ENCODE measurements at places on chromosomes 11 and 22.

DNA sequence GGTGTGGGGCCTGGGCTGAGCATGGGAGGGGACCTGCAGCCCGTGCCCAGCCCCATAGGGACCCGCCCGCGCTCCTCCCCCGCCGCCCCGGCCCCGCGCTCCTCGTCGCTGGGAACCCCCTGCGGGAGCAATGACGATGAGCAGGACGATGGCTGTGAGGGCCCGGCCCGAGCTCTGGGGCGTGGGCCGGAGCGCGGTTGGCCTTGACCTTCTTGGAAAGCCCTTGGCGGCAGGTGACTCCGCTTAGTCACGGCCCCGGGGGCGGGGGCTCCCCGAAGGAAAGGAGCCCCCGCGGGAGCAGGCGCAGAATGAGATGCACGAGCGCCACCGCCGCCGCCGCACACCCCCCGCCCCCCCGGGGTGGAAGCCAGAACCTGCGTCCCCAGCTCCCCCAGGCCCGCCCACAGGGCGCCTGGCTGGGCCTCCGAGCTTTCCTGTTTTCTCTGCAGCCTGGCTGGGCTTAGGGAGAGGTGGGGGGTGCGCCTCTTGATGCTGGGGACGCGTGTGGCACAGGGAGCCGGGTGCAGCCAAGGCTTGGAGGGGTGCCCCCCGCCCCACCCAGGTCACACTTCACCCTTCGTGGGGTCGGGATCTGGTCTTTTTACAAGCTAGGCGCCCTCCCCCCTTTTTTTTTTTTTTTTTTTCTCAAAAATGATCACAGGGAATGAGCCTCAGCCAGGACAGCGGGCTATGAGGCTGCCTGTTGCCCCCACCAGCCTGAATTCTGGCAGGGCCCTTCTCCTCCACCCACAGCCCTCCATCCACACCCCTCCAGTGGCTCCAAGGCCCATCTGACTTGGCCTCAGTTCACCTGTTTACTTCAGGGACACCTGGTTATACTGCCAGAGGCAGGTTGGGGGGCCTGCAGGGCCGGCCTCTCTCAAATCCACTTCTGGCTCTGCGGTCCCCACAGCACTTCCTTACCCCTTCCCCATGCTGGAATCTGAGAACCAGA is 17.9 kb downstream of the CRELD2 start:
- DNase-seq, result peak; percentile 93

- no peak for DNase-seq
These were observed 18.4 kb upstream of the OR4C5 start for GRCh38 chr11:48384670-48385069.

GRCh38 chr11:10409207-10409661 is 45.8 kb upstream of the AMPD3 start:
- no peak for DNase-seq

DNA sequence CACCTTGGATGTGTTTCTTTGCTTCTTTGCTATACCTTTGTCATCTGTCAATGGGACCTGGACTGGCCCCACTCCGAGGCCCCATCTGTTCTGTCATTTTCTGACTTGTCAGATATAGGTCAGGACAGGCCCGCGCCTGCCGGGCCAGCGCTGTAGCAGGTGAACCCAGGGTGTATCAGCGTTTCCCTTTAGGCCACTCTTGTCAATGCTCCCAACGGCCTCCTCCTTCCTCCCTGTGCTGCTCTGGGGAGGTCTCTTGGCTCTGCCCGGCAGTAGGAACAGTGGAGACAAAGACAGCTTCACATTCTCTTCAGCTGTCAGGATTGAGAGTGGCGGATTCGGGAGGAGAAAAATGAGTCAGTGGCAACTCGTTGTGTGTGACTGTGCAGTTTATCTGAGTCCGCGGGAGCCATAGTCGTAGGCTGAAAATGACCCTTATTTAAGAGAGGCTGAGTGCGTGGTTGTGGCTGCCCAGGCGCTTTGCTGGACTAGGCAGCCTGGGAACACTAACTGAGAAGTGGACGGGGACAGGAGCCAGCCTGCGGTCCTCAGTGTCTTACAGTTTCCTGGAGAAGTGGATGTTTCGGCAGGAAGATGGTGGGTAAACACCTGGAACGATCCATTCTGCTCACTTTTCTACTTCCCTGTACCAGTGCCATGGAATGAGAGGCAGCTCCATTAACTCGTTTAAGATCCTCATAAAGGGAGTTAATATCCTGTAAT is 102.3 kb downstream of the PRR5L start:
- no peak for DNase-seq

DNA sequence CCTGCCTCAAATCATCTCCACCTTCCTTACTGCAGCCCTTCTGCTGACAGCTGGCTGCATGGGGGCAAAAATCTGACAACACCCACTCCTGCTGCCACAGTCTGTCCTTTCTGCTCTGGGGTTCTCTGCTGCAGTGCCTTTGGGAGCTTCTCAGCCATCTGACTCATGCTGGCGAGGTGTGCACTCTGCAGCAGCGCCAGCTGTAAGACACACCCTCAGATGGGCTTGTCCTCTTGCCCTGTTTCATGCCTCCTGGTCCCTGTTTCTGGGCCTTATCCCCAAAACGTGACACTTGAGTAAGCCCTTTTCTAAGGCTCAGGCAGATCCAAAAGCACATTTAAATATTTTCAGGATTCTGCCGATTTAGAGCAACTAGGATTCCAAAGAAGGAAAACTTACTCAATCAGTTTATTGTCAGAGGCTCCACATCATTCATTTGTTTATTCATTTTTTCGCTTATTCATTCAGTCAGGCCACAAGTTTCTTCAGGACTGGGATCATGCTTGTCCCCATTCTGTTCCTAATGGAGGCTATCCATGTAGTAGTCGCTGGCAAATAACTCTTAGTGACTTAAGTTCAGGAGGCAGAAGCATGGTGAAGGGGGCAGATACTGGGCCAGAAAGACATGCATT is 60.2 kb downstream of the SMIM38 start:
- no peak for DNase-seq

DNA sequence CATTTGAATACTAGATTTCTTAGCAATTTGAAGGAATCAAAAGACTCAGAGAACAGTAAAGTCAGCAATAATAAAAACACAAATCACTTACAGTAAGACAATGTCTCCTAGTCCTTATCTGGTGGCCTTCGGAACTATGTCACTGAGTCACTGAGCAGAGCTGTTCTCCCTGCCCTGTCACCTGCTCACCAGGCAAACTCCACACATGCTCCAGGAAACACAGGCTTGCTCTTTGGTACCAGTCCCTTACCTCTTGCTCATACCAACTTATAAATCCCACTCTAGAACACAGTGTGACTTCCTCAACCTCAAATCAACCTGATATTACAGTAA is 81.1 kb upstream of the CHRM4 start:
- DNase-seq, result no peak

DNA sequence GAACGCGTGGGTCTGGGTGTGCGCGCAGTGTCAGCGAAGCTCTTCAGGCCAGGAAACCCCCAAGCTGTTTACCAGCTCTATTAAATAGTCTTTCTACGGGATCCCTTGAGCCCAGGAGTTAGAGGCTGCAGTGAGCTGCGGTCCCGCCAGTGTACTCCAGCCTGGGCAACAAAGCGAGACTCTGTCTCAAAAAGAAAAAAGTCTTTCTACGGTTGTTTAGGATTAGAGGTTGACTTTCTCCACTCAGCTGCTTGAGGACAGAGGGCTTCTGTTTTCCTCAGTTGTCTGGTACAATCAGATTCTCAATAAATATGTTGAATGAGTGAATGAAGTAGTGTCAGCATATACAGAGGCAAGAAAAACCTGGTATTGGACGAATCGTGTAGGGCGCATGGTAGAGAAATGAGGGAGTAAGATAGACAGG is 619 bp downstream of the SART1 start:
- no peak for DNase-seq

DNA sequence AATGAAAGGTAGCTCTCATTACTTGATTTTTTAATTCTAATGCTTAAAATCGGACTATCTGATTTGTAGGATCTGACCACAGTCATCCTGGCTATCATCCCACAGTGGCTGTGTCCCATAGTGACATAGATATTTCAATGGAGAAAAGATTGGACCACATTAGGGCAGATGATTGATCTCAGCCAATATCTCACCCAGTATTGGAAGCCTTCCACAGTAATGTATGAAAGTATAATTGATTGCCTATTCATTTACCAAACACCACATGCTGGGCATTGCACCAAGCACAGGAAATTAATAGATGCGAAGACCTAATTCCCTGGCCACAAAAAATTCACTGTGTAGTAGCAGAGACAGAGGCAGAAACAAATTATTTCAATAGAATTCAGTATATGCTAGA is 37.6 kb downstream of the FZD4 start:
- no peak for DNase-seq

DNA sequence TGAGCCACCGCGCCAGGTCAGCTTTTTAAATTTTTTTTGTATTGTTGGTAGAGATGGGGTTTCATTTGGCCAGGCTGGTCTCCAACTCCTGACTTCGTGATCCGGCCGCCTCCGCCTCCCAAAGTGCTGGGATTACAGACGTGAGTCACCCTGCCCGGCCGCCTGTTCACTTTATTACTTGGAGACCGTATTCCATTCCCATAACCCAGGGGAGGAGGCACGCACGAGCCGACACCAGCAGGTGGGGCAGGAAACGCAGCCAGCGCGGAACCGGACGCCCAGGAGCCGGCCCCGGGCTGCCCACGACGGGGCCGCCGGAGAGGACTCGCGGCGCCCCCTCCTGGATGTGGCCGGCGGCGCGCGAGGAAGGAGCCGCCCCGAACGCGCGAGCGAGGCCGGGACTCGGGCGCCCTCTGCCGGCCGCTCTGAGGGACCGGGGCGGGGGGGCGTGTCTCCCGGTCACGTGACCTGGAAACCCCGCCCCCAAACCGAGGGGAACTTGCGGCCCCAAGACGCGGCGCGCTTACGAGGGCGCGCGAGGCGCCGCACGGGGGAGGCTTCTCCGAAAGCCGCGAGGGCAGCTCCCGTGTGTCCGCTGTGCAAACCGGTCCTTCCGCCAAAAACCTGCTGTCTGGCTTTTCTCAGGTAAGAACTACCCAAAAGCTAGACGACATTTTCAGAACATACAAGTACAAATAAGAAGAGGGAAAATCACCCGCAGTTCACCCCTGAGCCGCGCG is 11.6 kb upstream of the RNH1 start:
- DNase-seq, result peak; percentile 97

DNA sequence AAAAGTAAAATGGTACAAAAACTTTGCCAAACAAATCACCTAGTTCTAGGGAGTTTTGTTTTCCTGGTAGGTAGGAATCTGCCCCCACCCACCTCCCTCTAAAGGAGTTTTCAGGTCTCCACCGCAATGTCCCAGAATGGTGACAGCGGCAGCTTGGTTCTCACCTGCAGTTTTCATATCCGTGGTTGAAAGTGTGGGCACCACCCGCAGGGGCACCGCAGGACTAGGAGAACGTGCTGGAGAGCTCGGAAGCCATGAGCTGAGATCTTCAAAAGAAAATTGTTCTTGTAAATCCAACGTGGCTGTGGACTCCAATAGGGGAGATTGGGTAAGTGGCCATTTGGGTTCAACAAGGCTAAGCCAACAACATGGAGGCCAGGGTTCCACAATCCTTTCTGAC is 10.8 kb downstream of the NFRKB start:
- no peak for DNase-seq

- peak; percentile 51 for DNase-seq
These were observed 58.3 kb downstream of the PRR5L start for GRCh38 chr11:36354221-36355003.

DNA sequence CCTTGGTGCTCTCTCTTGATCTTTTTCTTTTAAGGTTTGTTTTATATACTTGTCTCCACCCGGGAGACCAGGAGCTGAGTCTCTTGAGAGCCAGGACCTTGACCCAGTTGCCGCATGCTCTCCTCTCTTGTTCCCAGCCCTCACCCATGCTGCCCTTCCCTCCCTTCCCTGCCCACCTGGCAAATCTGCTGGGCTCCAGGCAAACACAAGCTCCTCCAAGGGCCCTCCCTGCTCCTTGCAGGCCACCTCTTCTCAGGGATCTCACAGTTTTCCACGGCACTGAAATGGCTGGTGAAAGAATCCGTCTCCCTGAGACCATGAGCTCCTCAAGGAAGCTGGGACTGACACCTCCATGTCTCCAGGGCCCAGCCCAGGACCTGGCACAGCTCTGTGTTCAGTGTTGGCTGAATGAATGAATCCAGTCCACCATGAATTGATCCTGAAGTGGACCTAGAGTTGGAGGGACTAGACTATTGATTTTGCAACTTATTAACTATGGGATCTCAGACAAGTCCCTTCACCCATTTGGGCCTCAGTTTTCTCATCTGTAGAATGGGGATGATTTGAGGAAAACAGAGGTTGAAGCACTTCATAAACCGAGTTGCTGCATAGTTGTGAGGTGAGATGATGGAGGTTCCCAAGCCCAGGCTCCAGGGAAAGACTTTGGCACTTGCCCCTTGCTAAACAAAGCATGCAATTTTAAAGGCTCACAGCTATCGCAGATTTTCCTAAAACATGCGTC is 25.1 kb upstream of the FBLN1 start:
- DNase-seq, result no peak

DNA sequence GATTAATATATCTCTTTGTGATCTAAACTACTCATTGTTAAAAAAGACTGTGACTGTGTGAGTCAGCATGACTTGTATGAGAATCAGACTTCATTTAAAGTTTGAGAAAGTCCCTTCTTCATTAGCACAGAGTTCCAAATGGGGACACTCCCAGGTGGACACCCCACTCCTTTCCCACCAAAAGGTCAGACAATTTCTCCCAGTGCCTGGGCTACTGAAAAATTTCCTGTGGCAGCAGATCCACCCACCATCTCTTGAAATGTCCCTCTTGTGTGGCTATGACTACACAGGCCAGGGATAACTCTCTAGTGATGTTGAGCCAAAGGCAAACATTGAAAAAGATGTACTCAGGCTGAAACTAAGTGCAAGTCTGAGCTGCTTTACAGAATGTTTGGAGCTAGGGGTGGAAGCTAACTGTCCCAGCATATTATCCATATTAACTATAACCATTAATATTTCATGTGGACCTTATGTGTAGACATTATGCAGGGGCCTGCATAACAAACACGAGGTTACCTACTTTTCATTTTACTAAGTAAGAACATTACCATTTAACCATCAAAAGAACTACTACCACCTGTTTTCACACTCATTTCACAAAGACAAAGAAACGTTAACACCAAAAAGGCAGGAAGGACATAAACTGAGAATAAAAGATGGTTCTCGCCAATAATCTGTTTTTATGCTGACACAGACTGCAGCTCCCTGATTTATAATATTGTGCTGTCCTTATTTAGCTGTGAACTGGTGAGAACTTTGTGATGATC is 44.8 kb downstream of the MMP20 start:
- no peak for DNase-seq

DNA sequence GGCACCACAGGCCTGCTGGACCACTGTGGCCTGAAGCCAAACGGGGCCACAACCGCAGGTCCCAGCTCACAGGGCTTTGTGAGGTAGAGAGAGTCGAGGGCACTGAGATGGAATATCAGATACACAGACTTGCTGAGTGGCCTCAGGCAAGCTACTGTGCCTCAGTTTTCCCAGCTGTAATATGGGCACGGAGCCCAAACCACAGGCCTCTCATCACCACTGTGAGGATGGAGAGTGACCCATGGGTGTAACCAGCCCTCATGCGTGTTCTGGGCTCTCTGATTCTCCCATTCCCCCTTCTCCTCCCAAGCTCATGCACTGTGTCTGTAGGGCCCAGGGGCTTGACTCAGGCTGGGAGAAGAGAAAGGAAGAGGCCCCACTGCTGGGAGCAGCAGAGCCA is 4.2 kb downstream of the UNC93B1 start:
- DNase-seq, result no peak

Measured in GM20000 (cell line).